Pons (tissue), 1 donor: ENCODE measurements at places on chromosomes 2 and 18.

- DNase-seq, result peak; percentile 61
Measured at GRCh38 chr2:230685178-230685577, 27.5 kb upstream of the CAB39 start.

GRCh38 chr2:133271105-133271504 is 297.2 kb downstream of the NCKAP5 start:
- no peak for DNase-seq

DNA sequence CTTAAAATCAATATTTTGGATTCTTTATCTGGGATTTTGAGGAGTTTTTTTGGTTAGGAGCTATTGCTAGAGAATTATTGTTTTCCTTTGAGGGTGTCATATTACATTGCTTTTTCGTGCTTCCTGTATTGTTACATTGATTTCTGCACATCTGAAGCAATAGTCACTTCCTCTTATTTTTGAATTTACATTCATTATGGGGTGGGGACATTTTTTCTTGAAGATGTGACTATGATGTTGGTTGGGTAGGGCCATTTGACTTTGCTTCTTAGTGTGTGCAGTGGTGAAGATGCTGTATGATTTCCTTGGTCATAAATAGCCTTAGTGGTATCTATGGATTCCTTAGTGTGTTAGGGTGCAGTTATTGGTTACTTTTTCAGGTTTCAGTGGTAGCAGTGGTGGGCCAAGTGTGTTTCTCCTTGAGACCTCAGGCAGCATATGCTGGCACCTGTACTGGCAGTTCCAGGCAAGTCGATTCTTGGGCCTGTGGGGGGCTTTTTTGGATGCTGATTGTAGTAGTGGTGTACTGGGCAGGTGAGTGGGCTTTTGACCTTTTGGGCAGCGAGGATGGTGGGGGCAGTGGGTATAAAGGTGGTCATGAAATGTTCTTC is 61.8 kb downstream of the ARHGAP25 start:
- no peak for DNase-seq

GRCh38 chr18:52523566-52523965 is 183.6 kb downstream of the DCC start:
- DNase-seq, result no peak

GRCh38 chr2:207914716-207915115 is 110.6 kb downstream of the PLEKHM3 start:
- DNase-seq, result no peak

GRCh38 chr2:133492719-133493380 is 75.4 kb downstream of the NCKAP5 start:
- no peak for DNase-seq

DNA sequence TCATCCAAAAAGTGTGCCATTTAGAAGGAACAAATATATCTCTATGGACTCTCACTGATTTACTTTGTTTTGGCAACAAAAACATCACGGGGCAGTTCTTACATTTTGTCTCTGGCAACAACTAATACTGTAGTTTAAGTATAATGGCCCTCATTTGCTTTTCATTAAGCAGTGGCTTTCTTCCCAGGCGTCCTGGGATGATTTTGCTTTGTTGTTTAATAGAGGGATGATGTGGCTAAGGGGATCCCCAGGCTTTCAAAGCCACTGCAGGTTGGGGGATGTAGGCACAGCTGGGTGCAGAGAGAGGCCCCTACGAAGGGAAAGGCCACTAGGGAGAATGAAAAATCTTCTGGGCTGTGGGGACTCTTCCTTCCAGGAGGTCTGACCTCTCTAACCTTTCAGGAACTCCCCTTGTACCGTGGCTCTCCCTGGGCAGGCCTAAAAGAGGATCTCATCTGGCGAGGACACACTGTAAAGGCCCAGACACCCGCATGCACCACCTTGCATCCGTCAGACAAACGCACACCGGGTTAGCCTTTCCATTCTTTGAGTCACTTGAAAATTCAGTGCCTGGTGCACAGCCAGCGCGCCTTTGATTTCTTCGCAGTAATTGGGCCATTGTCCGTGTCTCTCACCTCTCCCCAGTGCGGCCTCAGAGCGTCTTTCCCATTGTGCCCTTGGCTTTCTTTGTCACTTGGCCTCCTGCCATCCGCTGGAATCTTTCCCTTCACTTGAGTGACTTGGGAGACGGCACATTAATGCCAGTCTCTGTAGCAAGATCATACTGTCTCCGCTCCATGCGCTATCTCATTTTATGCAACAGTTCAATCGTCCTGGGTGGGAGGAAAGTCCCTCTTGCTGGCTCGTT is 40.3 kb upstream of the AFF3 start:
- DNase-seq, result no peak

GRCh38 chr2:234952270-234953115 is 676 bp downstream of the SH3BP4 start:
- peak; percentile 31 for DNase-seq

DNA sequence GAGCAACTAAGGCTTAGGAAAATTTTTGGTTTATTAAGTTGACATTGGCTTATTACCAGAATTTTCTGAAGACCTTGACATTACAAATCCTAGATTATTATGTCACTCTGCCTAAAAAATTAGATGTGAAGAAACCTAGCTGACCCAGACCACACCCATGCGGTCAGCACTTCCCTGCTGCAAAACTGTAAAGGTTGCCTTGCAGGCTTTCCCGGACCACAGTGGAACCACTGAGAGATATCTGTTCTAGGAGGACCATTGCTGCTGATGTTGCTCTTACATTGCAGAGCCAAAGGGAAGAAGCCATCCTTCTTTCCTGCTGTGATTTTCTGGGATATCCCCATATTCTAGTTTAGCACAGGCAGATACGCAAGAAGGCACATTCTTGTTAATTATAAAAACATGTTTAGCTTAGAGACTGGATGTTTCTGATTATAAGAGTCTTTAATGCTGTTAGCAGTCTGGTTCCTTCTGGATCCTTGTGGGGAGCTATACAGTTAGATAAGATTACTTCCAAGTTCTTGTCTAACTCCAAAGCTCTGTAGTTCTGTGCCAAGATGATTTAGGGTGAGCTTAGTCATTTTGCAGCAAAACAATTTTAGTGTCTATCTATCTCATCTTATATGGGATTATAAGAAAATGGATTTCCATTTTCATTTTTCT is 70.2 kb downstream of the AOX1 start:
- no peak for DNase-seq

DNA sequence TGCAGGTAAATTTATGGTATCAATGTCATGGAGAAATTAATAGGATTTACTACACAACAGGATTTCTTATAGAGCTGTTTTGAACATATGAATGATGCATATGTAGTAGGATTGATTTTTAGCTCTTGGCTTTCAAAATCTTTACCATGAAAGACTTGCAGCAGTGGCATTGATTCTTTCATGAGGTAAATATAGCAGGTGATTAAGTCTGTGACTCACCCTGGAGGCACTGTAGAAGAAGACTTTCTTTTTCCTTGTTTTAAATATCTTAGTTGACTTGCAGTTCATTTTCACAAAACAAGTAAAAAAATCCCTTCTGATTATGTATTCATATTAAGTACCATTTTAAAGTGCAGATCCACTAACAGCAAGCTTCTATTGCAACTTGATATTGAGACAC is 463.0 kb downstream of the FBXO15 start:
- DNase-seq, result peak; percentile 7

- no peak for DNase-seq
Measured at GRCh38 chr2:149068996-149069888, 30.7 kb downstream of the LYPD6B start.

DNA sequence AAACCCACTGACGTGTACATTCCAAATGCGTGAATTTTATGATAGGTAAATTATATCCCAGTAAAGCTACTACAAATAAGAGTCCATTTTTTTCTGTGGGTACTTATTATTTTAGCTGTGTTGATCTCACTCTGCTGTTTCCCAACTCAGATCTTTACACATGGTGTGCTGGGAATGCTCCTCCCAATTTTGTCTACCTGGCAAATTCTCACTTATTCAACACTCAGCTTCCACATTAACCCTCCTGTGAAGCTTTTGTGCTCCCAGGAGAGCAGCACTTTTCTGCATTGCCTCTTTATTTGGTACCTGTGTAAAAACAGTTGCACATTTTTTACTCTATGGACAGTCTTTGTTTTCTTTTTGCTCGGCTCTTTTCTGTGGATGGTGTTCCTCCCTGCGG is 38.6 kb upstream of the ATP5MC3 start:
- DNase-seq, result no peak

DNA sequence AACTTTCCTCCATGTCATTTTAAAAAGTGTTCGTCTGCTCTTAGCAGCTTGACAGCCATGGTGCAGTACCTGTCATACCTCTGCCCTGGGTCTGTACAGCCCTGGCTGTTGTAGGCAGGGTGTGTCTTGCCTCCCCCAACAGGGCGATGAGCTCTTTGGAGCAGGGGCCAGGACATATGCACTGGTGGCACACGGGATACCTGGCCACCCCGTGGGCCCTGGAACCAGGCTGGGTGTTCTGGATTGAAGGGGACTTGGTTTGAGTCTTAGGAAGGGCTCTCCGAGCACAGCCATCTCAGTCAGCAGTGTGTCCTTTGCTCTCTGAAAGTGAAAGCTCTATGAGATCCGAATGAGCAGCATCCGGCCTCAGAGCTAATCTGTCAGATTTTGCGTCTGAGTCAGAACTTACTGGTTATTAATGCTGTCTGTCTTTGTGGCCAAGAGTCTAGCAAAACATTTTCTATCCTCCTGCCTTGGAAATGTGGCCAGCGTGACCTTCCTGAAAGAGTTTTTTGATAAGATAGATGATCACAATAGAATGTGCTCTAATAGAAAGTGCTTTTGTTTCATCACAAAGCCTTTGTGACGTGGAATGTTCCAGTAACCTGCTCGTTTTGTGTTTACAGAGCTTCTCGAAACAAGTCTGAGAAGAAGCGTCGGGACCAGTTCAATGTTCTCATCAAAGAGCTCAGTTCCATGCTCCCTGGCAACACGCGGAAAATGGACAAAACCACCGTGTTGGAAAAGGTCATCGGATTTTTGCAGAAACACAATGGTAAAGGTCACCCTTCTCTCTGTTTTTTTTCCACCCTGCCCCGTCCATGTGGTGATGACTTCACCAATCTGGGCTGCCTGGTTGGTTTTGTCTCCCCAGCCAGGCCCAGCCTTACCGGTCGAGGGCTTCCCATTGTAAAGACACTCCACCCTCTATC is 77.3 kb upstream of the RPL31 start:
- DNase-seq, result peak; percentile 54
